ENCODE measurements at places on chromosomes 16 and 17.

DNA sequence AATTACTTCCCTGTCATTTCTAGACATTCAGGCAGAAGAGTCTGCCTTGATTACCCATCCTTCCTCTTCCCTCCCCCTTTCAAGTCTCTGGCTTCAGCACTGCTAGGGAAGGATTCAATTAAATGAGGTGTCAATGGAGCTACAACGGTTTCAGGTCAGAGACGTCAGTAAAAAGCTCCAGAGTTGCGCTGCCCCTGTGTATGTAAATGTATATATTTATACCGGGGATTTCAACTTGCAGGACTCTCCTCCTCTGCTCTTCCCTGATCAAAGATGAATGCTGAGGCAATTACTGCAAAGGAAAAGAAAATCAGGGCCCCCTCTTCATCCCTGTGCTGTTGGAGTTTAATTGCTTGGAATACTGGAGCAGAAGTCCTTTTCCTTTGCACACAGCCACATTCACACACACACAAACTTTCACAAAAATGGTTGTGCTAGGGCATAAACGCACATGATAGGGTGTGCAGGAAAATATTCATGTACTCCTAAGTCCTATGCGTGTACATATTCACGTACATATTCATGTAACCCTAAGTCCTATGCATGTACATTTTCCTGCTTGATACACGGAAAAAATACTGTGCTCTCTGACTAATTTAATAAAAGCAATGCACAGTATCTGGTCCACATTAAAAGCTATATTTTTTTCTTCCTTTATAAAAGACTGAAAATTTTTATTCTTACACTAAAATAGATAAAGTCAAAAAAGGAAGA is 129.7 kb upstream of the PMFBP1 start:
- DNase-seq: no peak

DNA sequence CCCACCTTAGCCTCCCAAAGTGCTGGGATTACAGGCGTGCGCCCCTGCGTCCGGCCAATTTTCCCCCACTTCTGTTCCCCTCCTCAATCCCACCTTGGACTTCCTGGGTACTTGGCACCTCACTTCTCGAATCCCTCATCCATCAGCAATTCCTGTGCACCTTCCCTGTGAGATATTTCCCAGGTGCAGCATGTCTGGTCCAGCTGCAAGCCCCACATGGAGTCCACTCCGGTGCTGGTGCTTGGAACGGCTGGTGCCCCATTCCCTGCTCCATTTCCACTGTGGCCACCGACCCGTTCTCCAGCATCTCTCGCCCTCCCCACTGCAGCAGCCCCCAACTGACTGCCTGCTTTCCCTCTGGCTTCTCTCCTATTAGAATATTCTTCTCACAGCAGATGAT is 35.3 kb downstream of the NOL11 start:
- no peak for DNase-seq

- DNase-seq: no peak
These were observed 26.3 kb upstream of the LHX1 start for GRCh38 chr17:36911001-36911400.

GRCh38 chr17:72118335-72119076 is 2.3 kb upstream of the SOX9 start:
- no peak for DNase-seq

DNA sequence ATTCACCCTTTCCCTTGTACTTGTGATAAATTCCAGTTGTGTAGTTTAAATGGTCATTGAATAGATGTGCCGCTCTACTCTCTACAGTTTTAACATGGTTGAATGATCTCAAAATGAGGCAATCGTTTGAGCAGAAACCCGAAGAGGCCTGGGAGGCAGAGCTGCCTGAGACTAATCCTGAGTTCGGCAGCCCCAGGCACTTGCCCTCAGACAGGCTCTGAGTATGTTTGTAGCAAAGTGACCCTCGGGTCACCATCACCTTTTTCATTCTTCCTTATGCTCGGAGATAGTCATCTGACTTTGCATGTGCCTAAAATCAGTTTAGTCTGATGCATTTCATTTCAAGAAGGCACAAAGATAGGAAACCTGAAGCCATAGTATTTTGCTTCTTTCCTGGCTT is 184.0 kb upstream of the RBFOX1 start:
- no peak for DNase-seq

DNA sequence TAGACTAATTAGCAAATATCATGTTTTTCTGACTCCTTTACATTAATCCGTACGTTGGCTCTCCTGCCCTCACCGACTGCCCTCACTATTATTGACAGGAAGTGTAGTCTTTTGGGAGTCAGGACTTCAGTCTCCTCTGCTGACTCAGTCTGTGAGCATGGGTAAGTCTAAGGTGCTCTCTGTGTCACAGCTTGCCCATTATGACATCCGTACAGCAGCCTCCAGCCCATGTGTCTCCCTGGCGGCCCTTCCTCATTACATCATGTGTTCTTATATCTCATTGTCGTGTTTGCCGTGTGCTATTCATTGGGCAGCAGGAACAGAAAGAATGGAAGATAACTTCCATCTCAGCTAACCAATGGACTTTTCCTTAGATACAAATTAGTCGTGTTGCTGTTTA is 77.5 kb downstream of the MRTFB start:
- DNase-seq: no peak

- no peak for DNase-seq
These were observed 26.0 kb downstream of the COPZ2 start for GRCh38 chr17:48011405-48012150.

- DNase-seq: peak; percentile 99
These were observed 12.8 kb downstream of the CRISPLD2 start for GRCh38 chr16:84832488-84833143.

- no peak for DNase-seq
These were observed 188.1 kb downstream of the CCDC182 start for GRCh38 chr17:57556977-57557376.

DNA sequence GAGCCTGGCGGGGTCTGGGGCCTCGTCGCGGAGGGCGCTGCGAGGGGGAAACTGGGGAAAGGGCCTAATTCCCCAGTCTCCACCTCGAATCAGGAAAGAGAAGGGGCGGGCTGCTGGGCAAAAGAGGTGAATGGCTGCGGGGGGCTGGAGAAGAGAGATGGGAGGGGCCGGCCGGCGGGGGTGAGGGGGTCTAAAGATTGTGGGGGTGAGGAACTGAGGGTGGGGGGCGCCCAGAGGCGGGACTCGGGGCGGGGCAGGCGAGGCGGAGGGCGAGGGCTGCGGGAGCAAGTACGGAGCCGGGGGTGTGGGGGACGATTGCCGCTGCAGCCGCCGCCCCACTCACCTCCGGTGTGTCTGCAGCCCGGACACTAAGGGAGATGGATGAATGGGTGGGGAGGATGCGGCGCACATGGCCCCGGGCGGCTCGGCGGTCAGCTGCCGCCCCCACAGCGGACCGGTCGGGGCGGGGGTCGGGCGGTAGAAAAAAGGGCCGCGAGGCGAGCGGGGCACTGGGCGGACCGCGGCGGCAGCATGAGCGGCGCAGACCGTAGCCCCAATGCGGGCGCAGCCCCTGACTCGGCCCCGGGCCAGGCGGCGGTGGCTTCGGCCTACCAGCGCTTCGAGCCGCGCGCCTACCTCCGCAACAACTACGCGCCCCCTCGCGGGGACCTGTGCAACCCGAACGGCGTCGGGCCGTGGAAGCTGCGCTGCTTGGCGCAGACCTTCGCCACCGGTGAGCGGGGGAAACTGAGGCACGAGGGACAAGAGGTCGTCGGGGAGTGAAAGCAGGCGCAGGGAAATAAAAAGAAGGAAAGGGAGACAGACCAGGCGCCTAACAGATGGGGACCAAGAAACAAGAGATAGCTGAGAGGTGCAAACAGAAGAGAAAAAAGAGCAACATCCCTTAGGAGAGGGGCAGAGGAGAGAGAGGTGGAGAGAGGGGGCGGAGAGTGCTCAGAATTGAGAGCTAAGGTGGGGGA is at the start of gene PNMT:
Gene PNMT (plus strand): TSS at position 509 of the 980 bp plus-strand sequence. CDS start 23 bp downstream, at position 532.
- no peak for DNase-seq

- DNase-seq: no peak
These were observed 15.3 kb downstream of the MLYCD start for GRCh38 chr16:83914091-83914710.

DNA sequence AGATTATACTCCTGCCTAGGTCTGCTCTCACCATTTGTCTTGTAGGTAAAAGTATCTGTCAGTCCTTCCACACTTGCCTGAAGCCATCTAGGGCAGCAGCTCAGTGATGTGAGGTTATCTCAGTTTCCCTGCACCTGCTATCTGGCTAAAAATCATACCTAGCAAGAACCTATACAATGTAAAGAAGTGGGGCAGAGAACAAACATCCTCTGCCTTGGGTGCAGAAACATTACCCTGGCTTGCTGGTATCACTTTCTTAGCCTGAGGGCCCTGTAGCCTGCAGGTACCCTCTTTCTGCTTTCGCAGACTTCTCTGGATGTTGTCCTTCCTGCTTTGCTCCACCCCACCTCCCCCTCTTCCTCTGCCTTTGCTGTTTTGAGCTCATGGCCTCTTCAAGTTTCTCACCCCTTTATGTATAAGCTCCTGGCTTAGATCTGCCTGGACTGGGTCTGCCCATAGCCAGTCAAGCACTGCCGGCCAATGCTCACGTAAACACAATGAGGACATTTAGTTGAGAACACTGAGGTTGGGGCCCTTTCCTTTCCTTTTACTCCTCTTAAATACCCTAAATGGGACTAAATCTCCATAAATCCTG is 8.7 kb upstream of the SDK2 start:
- no peak for DNase-seq

DNA sequence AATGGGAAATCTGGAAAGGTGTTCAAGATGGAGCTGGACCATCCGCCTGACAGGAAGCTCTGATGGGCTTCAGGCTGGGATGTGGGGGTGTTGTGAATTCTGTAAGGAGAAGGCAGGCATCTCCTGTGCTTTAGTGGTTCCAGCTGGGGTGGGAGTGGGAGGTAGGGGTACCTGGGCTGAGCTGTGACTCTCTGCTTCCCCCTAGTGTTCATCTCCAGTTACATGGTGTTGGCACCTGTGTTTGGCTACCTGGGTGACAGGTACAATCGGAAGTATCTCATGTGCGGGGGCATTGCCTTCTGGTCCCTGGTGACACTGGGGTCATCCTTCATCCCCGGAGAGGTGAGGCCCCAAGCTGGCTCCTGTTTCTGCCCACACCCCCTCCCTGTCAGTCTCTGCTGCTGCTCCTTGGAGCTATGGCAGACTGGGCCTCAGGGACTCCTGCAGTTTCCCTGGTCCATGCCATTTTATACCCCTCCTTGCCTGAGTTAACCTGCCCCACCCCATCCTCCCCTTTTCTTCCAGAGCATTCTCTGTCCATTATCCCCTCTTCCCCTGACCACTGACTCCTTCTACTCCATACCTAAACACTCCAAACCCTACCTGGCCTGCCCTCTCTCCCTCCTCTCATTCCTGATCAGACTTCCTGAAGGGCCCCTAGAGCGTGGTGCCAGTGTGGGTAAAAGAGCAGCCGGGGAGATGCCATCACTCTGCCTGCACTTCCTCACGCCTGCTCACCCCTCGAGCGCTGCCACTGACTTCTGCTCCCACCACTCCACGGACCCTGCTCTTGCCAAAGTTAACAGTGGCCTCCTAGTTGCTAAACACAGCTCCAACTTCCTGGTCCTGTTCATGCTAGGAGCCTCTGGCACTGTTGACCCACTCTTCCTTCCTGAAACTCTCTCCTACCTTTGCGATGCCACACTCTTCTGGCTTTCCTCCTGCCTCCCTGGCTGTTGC is 3.4 kb downstream of the SPNS1 start:
- no peak for DNase-seq

GRCh38 chr17:75571197-75571884 is 16.3 kb upstream of the MYO15B start:
- DNase-seq: no peak

- DNase-seq: no peak
These were observed 7.4 kb upstream of the FLYWCH1 start for GRCh38 chr16:2904100-2904921.

- no peak for DNase-seq
These were observed 22.3 kb downstream of the CDH11 start for GRCh38 chr16:65099607-65100006.

- no peak for DNase-seq
These were observed 46.7 kb upstream of the LHX1 start for GRCh38 chr17:36890398-36891168.

DNA sequence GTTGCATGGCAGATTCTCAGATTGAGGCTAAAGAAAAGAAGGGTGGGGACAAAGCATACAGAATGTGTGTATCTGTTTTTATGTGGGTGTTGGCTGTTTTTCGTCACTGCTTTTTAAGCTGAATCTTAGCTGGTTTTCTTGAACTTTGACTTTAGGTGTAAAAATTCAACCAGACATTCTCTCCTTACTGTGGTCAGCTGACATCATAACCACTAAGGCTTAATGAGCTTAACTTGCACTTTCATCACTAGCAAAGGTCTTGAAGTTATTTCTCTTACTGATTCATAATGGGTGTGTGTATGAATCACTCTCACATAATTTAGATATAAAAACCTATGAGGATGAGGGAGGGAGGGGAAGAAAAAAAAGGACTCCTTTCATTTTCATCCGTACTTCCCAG is 4.0 kb upstream of the CDC6 start:
- no peak for DNase-seq

DNA sequence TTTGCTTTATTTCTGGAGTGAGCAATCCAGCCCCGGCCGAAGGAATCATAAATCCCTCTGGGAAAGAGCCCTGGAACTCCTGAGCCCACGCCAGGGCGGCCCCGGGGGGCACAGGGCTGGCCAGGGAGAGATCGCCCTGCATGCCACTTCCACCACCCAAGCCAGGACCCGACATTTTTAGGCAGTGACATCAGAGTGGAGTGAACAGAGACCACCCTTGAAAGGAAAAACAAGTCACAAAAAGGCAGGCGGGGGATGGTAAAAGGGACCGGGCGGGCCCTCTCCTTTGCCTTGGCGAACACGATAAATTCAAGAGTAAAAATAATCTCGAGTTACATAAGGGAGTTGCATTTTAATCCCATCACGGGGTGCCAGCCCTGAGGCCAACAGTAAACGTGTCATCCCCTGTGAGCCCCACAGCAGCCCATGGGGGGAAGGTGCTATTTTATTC is 284.1 kb downstream of the C16orf95 start:
- DNase-seq: no peak

- DNase-seq: no peak
These were observed 6.6 kb upstream of the HEXIM2 start for GRCh38 chr17:45155029-45155428.

DNA sequence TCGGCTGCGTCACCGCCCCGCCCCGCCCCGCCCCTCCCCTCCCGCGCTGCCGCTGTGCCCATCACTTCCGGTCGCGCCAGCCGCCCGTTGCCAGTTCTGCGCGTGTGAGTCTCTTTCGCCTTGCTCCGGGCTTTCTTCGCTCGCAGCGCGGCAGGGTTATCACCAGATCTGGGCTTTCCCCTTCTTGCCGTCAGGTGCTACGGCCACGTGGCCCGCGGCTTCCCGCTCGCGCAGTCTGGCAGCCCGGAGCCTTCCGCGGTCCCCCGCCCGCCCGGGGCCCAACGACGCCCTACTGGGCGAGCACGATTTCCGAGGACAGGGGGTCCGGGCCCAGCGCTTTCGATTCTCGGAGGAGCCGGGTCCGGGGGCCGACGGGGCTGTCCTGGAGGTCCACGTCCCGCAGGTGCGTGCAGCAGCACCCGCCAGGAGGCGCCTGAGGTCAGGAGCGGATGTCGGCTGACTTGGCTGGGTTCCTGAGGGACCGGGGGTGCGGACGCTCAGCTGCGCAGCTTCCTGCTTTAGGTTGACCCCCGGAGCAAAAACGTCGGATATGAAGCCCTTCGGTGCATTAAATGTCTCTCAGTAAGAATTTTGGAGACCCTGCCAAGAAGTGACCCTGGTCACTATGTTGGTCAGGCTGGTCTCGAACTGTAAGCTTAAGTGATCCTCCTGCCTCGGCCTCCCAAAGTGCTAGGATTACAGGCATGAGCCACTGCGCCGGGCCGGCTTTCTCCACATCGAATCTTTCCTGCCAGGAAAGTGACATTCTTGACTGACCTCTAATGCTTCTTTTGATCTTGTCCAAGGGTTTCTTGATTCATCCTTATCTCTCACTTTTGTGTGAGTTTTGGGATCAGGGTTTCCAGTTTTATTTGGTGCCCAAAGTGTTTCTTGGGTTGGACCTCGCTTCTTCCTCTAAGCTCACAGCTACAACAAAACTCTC is at the start of gene METTL23:
Gene METTL23 (plus strand): TSS at position 64 of the 943 bp plus-strand sequence. CDS start 2,872 bp downstream, outside the sequence.
- no peak for DNase-seq

Measured in vagina (tissue), 2 donors.